Kidney (tissue), 22 donors: ENCODE measurements at places on chromosomes 11 and 22. TPM values are rescaled to one million over a fixed set of nuclear protein-coding genes. Genes with fewer than 3 reads are reported as not detected.

Gene MS4A10
- total RNA-seq, result not detected

Gene ALDH3B2
- total RNA-seq, result 1.6 TPM

GRCh38 chr11:16788141-16789062 lies 50.0 kb downstream of the C11orf58 start:
- peaks cover 42% of the 10 kb centered on the region for H3K36me3 ChIP-seq
- no peaks in the 10 kb centered on the region for H3K27me3 ChIP-seq
- no peak overlapping the region for H3K4me3 ChIP-seq
- H3K4me1 ChIP-seq, result no peaks in the 10 kb centered on the region

DNA sequence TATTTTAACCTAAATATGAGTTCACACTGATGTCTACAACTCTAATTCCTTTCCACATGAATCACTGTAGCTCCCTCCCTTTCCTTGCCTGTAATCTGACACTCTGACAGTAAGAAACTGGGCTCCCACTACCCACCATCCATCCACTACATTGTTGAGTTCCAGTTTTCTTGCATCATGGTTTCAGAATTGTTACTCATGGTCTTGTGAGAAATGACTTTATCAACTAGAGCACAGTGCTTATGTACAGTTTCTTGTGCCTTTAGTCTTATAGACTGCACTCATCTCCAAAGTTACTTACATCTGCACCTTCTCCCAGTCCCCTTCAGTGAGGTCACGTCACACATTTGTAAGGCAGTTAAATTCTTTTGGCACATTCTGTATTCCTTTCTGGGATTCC lies 78.6 kb downstream of the RTL6 start:
- no peak overlapping the region for H3K27ac ChIP-seq
- H3K27me3 ChIP-seq, result no peaks in the 10 kb centered on the region
- no peaks in the 10 kb centered on the region for H3K36me3 ChIP-seq
- no peak overlapping the region for H3K4me3 ChIP-seq

Gene HTR3A
- 1.1 TPM for total RNA-seq

DNA sequence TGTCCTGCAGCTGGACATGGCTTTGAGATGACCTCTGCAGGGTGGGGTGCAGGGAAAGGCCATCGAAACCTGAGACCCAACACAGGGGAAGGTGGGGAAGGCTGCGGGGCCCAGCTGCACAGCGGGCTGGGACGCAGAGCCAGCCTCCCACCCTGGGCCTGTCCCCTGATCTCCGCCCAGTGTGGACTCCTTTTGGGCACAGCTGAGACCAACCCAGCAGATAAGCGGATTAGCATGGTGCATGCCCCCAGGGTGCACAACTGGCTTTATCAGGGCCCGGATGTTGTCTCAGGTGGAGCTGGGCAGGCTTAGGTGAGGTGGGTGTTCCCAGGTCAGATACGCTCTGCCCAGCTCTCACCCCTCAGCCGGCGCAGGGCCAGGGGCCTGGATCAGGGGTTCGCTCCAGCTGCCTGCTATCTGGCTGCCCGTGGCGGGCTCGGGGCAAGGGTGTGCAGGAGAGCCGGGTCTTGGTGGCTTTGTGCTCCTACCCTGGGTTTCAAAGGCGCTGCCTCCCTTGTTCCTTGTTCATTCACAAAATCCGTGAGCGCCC lies 28.1 kb upstream of the MUC5AC start:
- H3K27ac ChIP-seq, result no peak overlapping the region
- no peak for DNase-seq
- no peaks in the 10 kb centered on the region for H3K4me1 ChIP-seq
- no peaks in the 10 kb centered on the region for H3K27me3 ChIP-seq

DNA sequence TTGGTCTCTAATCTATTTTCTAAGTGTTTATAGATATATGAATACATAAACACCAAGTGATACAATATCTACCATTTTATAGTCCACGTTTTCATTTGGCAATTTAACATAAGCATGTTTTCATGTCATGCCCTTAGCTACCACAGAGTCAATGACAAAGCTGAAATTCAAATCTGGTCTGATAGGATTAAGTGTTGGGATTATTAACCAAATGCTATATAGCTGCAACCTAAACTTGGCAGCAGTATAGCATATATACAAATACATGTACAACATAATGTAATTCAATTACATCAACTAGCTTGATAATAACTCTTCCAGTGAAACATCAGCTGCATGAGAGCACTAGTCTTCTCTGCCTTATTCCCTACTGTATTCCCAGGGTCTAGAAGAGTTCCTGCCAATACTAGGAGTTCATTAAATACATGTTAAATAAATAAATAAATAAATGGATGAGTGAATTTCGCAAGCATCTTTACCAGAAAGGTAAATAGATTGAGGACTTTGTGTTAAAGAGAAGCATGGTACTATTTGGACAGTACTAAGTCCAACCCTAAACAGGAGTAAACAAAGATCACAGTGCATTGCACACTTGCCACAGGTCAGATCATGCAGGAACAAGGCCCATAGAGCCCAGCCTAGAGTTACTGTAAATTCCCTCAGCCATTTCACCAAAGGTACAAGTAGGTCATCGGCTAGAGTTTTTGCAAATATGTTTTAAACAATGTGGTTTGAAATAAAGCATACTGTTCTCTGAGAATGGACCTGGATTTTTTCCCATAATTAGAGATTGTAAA lies 12.8 kb downstream of the SAA4 start:
- H3K27me3 ChIP-seq, result no peaks in the 10 kb centered on the region
- no peak overlapping the region for H3K27ac ChIP-seq
- no peak overlapping the region for H3K4me3 ChIP-seq
- H3K4me1 ChIP-seq, result no peaks in the 10 kb centered on the region
- no peaks in the 10 kb centered on the region for H3K36me3 ChIP-seq
